ENCODE measurements at places on chromosomes 4 and X.

GRCh38 chr4:16027626-16028025 is 56.2 kb downstream of the PROM1 start:
- DNase-seq, result no peak

DNA sequence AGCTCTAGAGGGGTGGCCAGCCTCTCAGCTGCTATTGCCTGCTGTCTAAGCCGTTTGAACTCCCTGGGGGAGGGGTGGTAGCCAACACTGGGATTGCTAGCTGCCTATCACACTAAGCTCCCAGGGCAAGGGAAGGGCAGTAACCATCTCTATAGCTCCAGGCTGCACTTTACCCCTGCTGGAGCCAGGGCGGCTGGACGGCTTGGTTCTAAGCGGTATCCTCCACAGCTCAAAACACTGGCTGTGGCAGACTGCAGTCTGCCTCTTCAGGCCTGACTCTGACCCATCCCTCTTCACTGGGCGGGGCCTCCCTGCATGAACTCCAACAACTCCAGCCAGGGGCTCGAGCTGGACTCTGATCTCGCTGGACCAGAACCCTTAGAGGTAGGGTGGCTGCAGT is 55.3 kb upstream of the GNRHR start:
- DNase-seq, result no peak

DNA sequence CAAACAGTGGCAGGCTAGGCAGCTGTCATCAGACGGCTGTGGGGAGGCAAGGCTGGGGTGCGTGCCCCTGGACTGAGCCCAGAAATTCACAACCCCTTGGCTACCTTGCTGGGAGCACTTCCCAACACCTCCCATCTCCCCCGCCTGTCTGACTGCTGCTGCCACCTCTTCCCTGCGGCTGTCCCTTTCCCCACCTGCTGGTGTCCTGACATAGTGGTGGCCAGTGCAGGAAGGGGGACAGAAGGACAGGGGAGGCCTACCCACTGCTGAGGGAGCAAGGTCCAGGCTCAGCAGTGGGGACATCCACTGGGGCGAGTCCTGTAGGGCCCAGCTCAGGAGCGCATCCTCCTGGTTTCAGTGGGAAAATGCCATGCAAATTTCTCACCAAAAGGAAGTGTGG is 3.4 kb downstream of the ABCD1 start:
- DNase-seq, result no peak

DNA sequence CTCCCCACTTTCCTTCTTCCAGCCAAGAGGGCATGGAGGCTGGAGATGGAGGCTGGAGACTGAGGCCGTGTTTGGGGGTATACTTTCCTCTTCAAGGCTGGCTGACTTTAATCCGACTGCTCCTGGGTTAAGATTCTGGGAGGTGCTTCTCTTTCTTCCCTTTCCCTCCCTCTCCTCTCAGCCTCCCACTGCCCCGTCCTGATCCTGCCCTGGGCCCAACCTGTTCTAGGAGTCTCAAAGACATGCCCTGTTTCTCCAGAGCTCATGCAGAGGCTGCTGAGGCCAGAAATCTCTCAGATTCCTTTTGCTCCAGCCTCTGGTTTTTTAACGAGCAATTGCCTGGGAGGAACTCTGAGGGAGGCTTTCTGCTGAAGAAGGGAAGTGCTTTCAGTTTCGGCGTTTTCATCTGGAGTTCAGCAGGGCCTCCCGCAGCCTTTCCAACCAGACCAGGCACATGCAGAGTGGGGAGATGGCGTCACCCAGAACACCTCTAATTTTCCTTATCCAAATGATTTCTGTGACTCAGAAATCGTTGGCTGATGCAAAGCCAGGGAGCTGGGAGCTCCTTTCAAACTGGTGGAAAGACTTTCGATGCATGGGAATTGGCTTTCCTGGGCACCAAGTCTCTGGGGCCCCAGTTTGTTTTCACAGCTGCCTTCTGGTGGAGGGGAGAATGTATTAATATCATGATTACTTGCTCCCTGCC is 34.5 kb upstream of the FAM9C start:
- DNase-seq, result no peak

All from stimulated activated CD8-positive, alpha-beta memory T cell treated with anti-CD3 and anti-CD28 coated beads, Interleukin-12 subunit alpha, Interleukin-12 subunit beta, amount 100 ng/mL, for 1 hour (primary cell).